ENCODE measurements at places on chromosomes 16 and 17.

DNA sequence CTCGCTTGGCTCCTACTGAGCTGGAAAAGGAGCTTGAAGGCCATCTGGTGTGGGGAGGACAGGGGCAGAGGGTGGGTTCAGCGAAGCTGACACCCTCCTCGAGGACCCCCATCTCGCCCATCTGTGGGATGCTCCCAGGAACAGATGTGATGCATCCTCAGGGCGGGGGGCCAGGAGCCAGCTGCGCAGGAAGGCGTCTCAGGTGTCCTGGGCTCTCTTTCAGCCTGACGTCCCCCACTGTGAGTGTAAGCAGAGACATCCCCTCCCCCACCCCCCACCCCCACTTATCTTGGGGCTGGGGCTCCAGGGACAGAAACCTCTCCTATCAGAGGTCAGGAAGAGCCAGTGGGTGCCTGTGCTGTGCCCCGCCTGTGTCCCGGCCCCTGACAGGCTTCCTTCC lies 16.2 kb downstream of the KIF19 start:
- no peak for DNase-seq

DNA sequence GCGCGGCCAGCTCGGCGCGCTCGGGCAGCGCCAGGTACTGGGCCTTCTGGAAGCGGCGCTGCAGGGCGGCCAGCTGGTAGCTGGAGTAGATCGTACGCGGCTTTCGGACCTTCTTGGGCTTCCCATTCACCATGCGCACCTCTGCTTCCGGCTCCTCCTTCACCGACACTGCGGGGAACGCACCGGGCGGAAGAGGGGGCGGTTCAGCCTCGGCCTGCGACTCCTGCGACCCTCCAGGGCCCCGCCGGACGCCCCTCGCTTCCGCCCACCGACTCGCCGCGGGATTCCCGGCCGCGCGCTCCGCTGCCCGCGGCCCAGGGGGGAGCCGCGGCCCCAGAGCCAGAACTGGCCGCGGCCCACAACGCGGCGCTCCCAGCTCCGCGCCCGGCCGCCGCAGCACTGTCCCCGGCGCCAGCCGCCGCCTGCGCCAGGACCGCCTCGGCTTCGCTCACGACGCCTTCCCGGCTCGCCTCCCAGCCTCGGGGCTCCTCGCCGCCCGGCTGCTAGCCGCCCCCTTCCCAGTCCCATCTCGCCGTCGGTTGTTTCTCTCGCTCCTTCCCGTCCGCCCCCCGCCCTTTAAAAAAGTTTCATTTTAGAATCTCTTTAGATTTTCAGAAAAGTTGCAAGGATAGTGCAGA lies 1.5 kb downstream of the DLX3 start:
- DNase-seq = no peak

DNA sequence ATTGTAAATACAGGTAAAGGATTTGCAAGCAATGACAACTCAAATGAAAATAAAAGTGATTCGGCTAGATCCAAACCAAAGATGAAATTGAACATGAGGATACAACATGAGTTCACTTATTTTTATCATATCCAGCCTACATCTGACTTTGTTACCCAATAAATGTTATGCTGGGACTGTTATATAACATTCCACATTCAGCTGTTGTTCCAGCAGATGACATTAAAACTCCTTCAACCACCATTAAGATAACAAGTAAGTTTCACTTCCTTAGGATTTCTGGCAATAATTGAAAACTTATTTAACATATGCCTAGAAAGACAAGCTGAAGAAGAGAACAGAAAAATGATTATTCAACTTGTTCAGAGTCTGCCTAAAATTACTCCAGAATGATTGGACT lies 729.4 kb downstream of the CDH11 start:
- no peak for DNase-seq

DNA sequence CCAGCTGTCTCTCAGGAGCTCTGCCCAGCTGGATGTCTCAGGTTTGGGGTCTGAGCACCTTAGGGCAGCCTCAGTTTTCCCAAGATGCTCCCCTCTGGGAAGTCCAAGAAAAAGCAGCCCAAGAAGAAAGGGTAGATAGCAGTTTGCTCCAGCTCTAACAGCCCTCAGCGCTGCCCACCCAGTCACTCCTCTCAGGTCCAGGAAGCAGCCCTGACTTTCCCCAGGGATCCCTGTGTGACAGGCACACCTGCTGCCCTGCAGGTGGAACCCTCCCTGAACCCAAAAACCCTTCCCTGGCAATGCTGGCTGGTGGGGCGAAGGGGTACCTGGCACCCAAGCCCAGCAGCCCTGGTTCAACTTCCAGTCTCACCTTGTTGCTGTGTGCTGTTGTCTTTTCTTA lies 48.1 kb downstream of the BEAN1 start:
- DNase-seq = peak; percentile 9

- DNase-seq = no peak
Observed at GRCh38 chr16:14344945-14345344, 273.8 kb downstream of the MRTFB start.

GRCh38 chr16:67326472-67327309 lies at the start of the genes KCTD19 and LRRC36:
TSS of gene KCTD19 (minus strand) at chr16:67326741. CDS start at chr16:67326707, 34 bp downstream.
TSS of gene LRRC36 (plus strand) at chr16:67326815. CDS start at chr16:67326863, 48 bp downstream.
- peak; percentile 87 for DNase-seq

DNA sequence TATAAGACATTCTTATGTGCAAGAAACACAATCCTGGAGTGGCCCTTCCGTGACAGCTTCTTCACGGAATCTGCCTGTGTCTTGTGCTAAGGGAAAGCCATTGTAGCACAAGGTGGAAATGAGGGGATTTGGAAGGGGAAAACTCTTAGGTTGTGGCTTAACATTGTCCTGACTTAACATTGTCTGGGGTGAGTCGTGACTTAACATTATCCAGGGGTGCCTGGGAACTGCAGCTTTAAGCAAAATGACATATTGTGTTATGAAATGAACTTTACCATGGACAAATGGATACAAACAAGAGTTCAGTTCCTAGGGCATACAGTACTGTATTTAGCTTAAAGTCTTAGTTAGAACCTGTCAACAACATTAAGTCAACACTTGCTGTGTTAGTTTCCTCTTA lies 323.9 kb downstream of the CPPED1 start:
- DNase-seq = no peak

DNA sequence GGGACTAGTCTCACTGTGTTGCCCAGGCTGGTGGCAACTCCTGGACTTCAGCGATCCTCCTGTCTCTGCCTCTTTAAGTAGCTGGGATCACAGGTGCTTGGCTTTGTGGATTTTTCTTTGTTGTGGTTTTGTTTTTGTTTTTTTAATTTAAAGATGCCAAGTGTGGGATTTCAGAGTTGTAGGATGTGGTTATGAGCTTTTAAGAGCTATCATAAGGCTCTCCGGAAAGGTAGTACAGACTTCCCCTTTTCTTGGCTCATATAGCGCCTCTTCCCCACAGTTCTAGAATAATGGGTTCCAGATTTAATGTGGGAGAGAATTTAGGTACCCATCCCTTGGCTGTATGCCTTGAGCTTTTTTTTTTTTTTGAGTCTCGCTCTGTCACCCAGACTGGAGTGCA lies 17.1 kb downstream of the AKAP1 start:
- no peak for DNase-seq

- peak; percentile 34 for DNase-seq
Observed at GRCh38 chr17:68613739-68614298, 12.7 kb upstream of the FAM20A start.

DNA sequence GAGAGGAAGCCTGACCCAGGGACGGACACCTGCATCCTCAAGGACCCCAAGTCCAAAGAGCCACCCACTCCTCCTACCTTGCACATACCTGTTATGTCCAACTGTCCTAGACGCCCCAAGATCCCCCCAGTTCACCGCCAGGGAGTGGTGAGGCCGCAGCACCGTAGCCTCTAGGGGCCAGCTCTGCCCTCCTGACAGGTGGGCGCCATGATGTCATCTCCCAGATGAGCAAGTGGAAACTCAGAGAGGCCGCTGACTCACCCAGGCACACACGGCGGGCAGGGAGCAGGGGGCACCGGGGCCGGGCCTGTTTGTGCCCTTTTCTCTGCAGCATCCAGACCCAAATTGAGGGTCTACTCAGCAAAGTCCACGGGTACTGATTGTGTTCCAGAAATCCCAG lies 4.8 kb upstream of the ZNF469 start:
- no peak for DNase-seq

GRCh38 chr17:64020056-64020766 lies at the start of gene ICAM2:
TSS of gene ICAM2 (minus strand) at chr17:64020633. CDS start at chr17:64006691, 13,942 bp downstream.
- peak; percentile 64 for DNase-seq

- DNase-seq = no peak
Observed at GRCh38 chr16:16045879-16046278, 96.5 kb downstream of the ABCC1 start.

GRCh38 chr16:18782697-18783429 lies 7.3 kb downstream of the RPS15A start:
- DNase-seq = no peak

DNA sequence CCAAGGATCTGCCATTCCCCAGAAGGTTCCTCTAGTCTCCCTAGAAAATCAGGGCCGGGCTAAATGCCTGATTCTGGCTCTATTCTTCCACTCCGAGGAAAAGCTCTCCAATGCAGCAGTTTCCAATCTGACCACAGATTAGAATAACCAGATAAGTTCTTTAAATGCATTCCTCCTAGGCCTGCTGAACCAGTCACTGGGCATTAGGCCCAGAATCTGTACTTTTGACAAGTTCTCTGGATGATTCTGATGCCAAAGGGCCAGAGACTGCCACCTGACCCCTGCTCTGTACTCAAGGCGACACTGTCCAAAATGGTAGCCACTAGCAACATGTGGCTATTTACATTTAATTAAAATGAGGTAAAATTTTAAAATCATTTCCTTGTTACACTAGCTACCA lies 22.3 kb downstream of the MAP3K14 start:
- DNase-seq = no peak

GRCh38 chr17:27481327-27481726 lies 25.1 kb downstream of the KSR1 start:
- DNase-seq = no peak

DNA sequence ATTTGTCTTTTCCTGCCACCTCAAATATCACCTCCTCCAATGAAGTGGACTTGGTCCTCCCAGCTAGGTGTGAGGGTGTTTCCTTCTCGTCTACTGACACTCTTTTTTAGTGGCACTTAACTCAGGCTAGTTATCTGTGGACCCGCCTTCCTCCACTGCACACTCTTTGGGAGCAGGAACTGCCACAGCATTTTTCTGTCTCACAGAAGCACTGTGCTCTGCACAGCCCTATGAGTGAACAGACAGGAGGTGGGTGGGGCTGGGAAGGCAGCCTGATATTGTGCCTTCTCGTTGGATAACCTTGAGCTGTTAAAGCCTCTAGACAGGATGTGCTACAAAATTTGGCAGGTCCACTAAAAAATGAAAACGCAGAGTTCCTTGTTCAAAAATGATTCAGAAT lies 31.9 kb upstream of the HOXB13 start:
- peak; percentile 8 for DNase-seq

GRCh38 chr16:11639925-11640899 lies 28.0 kb upstream of the SNN start:
- no peak for DNase-seq

GRCh38 chr16:4344983-4345835 lies 5.9 kb downstream of the PAM16 start:
- no peak for DNase-seq

DNA sequence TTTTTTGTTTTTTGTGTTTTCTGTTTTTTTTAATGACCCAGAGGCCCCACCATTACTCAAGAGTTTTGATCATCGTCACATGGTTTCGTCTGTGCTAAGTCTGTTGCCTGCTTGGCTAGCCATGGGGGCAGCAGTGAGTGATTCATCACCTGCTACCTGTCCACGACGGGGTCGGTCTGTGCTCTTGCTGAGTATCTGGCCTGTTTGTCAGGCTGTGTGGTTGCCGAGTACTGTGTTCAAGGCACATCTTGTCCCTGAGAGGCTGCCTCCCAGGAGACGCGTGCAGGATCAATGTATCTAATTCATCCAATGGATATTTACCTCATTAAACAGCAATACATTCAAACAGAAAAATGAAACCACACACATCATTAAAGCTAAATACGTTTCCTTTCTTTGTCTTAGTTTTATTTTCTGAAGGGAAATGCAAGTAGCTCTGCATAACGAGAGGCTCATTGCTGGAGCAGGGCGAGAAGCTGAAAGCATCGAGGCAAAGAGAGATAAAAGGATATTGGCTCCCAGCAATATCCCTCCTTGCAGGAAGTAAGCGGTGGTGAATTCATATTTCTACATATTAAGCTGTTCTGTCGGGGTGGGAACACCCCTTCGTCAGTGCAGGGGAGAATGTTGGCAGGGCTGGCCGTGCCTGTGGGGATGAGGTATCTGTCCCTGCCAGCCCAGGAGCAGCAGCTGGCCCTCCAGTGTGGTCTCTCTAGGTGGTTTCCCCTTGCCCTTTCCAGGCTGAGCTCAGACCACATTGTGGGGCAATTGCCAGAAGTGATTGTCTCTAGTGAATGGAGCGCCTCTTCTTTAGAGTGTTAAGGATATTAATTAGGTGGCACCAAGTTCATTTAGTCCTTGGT lies 166.2 kb upstream of the ASIC2 start:
- peak; percentile 13 for DNase-seq

DNA sequence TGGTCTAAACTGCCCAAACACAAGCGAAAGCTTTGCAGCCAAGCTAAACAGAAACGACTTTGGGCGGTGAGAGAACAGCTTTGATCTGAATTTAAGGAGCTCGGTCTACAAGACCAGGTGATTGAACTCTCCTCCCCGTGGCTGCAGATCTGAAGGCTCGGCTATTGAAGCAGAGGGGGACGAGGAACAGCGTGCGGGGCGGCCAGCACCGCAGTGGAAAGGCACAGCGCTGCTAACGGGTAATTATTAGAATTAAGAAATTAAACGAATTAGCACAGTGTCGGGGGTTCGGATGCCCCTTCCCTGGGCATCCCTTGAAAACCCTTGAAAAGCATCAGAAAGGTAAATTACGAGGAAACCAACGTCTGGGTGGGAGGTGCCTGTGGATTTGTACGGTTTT lies 431 bp downstream of the TEKT3 start:
- no peak for DNase-seq

DNA sequence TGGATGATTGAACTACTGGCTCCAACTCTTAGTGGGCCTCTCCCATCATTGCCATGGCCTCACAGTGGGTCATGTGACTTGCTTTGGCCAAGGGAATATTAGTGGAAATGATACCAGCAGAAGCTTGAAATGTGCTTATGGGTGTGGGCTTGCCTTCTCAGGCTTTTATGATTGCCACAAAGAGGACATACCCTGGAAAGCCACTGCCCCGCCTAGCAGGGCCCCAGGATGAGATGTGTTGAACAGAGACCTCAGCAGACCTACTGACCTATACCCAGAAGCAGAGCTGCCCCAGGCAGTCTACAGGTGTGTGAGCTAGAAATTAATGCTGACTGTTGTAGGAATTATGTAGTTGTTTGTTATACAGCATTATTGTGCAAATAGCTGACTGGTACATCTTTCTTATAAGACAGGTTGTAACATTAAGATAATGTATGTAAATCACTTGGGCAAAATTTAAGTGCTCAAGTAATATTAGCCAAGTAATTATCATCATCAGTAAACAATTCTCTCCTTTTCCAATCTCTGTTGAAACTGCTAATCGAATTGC lies 67.8 kb upstream of the CDH5 start:
- DNase-seq = no peak

Measured in GM13977 (cell line).